ENCODE measurements at places on chromosomes 7 and 10.
A peak's percentile ranks its signal among the peaks of the same experiment; 100 is the strongest.

DNA sequence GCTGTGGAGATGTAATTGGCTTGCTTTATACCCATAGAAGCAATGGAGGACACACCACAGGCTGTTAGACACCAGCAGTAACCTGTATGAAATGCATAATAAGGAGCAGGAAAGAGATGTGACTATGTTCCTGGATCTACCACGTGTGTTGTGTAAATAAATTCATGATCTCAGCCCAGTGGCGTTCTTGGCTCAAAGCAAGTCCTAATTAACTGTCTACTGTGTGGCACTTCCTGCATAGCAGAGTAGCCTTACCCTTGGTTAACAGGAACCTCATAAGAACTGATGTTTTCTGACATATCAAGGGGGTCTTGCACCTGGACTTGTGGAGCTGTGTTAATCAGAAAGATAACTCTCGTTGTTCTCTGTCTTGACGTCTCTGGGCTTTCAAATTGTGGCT is 25.7 kb upstream of the FAM180A start:
- DNase-seq, result peak; percentile 75

DNA sequence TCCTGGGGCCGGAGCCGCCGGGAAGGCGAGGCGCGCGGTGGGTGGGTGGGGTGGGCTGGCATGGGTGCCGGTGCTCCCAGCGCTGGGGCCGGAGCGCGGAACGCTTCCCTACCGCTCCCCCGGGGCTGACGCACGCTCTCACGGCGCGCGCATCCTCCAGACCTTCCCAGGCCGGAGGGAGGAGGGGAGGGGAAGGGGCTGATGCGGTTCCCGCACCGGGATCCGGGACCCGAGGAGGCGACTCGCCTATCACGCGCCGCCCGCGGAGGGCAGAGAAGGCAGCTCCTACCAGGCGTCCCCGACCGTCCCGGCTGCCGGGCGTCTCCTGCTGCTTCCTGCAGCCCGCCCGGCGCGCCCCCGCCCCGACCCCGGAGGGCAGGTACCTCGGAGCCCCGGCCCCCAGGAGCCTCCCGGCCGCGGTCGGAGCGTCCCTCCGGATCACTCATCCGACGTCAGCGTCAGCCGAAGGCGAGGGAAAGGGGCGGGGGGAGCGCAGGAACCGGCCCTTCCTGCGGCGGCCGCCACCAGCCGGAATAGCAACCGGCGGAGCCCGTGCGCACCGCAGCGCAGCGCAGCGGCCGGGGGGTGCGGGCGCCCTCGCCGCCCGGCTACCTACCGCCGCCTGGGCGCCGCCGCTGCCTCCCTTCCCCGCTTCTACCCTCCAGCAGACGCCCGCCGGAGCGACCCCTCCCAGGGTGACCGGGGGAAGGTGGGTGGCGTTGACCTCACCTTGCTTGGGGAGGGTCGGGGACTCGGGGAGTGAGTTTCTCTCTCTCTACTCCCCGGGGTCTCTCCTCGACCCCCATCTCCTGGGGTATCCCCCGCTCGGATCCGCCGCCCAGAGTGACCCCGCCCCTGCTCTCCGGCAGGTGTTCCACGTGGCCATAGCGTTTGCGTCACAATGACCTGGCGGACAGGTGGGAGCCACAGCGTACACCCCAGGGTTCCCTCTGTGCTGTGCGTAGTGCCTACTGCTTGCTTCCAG is at the start of gene ICA1:
TSS of gene ICA1 (minus strand) at position 457 of the 985 bp plus-strand sequence. CDS start 26,241 bp downstream, outside the sequence.
- DNase-seq, result peak; percentile 9

- no peak for DNase-seq
Measured at GRCh38 chr7:53022893-53023292, 12.5 kb upstream of the POM121L12 start.

DNA sequence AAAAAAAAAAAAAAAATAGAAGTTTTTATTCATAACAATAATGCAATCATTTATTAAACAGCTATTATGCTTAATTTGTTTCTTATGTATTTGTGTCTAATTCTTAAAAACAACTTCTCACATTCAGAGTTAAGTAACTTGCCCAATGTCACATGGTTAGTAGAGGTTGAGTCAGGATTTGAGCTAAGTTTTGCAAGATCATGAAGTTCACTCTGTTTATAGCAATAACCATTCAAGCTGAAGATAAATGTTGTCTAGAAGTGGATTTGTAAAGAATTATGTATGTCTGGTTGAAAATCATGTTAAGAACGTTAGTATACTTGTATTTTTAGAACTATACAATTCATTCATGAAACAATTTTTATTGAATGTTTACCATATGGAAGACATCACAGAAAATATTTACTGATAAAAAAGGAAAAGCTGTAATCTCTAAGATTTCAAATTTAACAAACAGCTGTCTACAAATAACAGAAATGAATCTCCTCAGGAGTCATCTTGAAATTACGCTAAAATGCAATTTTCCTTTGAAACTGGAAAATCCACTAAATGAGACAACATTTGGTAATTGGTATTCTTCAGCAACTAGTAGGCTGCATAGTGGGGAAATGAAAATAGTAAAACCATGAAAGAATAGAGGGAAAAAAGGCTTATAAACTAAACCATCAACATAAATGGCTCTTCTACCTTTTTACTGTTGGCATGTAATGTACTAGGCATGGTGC is 70.5 kb upstream of the AHR start:
- no peak for DNase-seq

DNA sequence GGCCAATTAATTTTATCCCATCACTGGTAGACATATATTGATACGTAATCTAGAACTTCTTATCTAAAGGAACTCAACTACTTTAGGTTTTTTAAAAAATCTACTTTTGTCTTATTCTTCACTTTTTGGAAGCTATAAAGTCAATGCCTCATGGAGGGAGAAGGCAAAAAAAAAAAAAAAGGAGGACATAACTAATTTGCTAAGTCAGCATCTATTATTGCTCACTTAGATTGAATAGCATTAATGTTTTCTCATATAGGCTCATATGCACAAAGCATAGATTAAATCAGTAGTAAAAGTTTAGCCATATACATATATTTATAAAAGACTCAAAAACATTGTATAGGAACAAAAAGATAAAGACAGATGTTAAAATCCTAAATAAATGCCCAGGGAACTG is 179.3 kb upstream of the DGKB start:
- no peak for DNase-seq

- peak; percentile 42 for DNase-seq
Measured at GRCh38 chr7:130490888-130491804, 739 bp upstream of the MEST start.

DNA sequence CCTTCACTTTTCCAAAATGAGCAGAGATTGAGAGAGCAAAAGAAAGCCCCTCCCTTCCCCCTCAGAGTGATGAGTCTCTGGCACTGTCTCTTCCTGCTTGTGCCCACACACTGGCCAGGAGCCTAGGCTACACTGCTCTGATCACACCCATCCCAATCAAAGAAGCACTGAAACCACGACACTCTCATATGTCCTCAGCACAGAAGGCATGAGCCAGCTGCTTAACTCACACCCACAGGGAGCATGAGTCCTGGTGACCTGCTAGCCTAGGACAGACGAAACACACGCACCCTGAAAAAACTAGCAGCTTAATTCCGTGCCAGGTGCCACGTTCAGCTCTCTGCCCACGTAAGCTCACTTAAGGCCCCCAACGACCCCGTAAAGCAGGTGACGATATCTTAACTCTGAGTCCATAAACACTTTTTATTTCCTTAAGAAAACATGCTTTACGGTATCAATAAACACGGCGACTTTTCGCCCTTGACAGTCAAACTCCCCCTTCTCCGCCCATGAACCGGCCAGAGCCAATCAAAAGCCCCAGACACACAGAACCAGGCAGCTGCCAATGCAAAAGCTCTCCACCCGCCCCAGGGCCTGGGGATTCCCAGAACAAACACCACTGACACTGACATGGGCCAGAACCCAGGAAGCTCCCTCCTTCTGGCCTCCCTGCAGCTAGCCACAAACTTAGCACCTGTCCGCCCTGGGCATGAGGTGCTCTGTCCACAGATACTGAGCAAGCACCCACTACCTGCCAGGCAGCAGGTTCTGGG is 69.0 kb downstream of the TNRC18 start:
- peak; percentile 10 for DNase-seq

GRCh38 chr10:79547973-79548372 is 12.2 kb downstream of the SFTPA2 start:
- DNase-seq, result no peak
